GM13977 (cell line): ENCODE measurements at places on chromosomes 2 and 18.

- no peak for DNase-seq
Measured at GRCh38 chr18:2471523-2471922, 99.8 kb downstream of the METTL4 start.

DNA sequence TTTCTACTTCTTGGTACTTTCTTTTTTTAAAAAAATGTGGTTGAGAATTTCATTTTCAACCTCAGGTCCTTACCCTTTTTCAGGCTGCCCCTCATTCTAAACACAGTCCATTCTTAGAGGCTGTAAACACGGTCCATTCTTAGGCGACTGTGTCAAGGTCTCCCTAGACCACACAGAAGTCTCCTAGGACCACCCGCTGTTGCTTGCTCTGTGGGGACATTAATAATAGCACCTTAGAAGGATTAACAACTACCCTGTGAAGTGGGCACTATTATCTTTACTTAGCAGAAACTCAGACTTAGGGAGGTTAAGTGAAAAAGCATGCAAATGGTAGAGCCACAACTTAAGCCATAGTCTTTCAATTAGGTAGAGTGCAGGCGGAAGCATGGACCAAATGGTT is 91.7 kb downstream of the RBMS1 start:
- DNase-seq, result no peak

DNA sequence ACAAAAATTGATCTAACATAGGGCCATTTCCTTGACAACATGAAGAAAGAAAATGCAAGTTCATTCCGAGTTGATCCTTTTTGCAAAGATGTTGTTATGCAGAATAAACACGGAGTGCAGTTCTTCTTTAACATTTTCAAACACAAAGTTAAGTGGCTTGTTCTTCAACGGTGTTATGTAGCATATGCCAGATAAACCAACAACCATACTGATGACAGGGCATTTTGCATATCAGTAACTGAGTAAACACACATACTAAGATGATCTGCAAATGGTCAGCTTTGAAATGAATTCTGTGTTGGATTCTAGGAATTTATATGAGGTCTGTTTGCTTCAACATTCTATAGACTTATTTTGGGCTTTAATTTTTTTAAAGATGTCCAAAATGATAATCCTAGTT is 266.4 kb downstream of the GPD2 start:
- DNase-seq, result no peak

DNA sequence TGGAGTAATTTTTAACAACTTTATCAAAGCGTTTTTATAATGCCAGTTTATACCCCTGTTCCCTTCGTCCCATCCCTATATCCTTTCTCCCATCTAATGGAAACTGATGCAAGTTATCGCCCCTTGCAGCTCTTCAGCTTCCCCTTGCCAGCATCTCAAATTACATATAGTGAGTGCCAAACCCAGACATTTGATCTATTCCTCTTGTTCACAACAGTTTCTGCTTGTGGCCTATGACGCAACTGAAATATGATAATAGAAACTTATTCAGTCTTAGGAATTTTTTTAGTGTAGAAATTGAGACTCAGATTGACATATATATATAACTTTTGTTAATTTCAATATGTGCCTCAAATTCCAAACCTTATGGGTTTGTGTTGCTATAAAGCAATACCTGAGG is 562.2 kb upstream of the VWC2L start:
- no peak for DNase-seq

- DNase-seq, result no peak
Measured at GRCh38 chr2:172021955-172022354, 22.2 kb downstream of the METAP1D start.

DNA sequence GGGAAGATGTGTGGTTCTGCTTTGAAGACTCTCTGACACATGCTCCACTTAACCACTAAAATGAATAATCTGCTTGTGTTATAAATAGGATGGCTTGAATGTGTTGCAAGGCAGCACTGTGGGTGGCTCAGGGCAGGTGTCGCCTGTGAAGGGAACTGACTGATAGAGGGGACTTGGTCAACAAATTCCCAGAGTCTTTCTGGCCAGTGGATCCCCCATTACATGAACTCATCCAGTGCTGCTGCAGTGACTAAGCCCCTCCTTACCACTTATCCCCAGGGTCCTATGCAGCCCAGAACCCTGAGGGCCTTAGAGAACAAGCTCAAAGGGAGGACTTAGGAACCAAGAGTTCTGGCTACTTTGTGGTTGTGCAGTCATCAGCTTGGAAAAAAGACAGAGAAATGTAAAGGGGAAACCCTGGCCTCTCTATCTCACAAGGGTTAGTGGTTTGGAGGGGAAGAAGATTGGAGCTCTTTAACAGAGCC is 226.2 kb upstream of the TNP1 start:
- no peak for DNase-seq

DNA sequence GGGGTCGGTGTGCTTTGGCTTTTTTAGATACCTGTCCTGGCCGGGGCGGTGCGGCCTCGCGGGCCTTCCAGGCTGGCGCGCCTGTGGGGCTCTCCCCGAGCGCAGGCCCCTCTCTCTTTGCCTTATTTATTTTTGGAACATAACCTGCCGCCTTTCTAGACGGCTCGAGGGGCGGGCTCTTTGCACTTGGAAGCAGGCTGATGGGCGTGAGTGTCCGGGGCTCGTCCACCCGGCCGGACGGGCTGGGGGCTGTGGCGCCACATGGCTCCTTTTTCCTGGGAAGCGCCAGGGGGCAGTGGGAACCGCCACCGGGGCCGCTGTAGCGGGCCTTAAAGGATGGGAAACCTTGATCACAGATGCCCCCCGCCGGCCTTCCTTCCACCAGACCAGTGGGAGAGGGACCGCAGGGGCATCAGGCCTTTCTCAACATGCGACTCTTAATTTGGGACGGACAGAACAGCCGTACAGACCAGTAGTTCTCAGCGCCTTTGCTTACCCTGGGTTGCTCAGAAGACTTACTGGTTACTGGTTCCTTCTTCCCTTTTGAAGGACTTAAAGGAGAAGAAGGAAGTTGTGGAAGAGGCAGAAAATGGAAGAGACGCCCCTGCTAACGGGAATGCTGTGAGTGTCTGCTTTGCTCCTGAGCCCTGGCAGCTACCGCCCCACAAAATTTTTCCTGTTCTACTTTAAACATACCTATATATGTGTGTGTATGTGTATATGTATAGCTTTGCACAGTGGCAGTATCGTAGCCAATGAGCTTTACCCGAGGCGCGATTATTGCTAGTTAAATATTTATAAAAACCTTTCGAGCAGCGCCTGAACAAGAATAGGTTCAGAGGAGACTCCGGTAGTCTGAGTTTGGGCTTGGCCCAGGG is 2.7 kb downstream of the PTMA start:
- DNase-seq, result no peak

DNA sequence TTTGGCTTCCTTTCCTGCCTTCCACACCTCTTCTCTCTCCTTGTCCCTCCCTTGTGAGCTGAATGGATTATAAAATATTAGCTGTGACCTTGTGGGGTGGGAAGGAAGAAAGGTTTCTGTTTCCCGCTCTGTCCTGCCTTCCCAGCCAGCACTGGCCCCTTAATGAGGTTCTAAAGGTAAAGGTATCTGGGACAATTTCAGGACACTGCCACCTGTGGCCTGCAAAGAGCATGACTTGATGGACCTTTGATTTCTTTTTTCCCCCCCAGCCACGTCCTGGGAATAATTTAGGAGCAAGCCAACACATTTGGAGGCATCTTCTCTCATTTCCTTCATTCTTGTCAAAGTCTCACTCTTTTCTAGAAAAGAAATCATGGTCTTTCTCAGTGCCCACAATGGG is 246.7 kb upstream of the EPAS1 start:
- no peak for DNase-seq

- no peak for DNase-seq
Measured at GRCh38 chr2:132374551-132374950, 42.1 kb upstream of the GPR39 start.

- DNase-seq, result peak; percentile 7
Measured at GRCh38 chr2:46747297-46747818, 168.2 kb downstream of the MCFD2 start.

GRCh38 chr2:200077838-200078237 is 122.5 kb downstream of the MAIP1 start:
- DNase-seq, result no peak

DNA sequence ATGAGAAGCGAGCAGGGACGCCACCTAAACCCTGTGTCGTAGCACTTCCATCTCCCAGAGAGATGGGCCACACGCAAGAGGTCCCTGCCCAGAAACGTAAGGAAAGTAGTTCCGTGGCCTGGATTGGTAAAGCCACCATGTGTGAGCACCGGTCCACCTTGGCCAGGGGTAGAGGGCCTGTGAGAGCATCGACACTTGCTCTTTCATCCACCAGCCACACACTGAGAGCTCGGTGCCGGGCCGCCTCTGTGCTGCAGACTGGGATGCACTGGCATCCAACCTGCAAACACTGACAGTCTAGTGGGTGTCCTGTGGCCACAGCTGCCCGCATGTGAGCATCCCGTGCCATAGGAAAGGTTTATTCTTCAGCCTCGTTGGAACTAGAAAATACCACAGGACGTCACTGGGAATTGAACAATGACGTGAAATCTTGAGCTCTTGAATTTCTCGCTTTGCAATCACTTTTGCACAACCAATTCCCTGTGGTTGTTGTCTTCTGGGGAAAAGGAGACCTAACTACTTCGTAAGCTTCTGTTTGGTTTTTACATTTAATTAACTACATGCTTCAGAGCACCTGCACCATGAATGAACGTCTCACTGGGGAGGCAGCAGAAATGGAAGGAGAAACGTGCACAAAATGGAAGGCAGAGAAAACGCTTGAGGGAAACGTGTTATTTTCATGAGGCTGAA is 212.0 kb upstream of the RAB6C start:
- DNase-seq, result no peak

- DNase-seq, result no peak
Measured at GRCh38 chr2:8413589-8414135, 268.2 kb upstream of the ID2 start.

- no peak for DNase-seq
Measured at GRCh38 chr2:62794791-62795190, 89.3 kb downstream of the EHBP1 start.

DNA sequence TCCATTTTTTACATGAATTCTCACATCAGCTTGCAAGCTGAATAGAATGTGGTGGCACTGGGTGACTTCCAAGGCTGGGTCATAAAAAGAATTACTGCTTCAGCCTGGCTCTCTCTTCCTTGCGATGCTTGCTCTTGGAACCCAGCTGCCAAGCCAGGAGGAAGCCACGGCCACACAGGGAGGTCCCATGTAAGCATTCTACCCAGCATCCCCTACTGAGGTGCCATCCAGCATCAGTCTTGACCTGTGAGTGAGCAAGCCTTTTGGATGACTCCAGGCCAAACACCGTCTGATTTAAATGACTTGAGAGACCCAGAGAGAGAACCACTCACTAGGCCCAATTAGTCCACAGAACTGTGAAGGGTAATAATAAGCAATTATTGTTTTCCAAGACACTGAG is 750.3 kb upstream of the RAB6C start:
- no peak for DNase-seq

DNA sequence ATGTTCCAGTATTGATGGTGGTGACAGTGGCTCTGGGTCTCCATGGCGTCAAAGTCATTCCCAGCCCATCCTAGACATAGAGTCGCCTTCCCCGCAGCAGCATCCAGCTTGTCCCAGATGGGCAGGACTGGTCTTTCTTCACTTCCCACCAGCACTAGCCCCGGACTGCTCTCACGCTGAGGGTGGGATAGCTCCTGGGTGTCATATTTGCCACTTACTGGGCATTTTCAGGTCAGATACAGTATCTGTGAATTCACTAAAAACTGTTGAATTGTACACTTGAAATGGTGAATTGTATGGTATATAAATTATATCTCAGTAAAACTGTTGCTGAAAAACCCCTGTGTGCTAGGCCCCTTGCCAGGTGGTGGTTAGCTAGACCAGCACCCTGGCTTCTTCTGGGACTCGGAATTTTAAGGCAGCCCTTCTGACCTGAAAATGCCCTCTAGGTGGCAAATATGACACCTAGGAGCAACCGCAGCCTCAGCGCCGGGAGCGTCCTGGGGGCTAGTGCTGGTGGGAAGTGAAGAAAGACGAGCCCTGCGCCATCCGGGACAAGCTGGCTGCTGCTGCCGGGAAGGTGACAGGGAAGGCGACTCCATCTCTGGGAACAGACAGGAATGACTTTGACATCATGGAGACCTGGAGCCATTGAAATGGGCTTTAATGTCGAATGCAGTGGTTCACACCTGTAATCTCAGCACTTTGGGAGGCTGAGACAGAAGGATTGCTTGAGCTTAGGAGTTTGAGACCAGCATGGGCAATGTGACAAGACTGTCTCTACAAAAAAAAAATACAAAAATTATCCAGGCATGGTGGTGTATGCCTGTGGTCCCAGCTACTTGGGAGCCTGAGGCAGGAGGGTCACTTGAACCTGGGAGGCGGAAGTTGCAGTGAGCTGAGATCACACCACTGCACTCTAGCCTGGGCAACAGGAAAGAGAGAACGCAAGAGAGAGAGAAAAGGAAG is 56.2 kb downstream of the DDX1 start:
- DNase-seq, result no peak

DNA sequence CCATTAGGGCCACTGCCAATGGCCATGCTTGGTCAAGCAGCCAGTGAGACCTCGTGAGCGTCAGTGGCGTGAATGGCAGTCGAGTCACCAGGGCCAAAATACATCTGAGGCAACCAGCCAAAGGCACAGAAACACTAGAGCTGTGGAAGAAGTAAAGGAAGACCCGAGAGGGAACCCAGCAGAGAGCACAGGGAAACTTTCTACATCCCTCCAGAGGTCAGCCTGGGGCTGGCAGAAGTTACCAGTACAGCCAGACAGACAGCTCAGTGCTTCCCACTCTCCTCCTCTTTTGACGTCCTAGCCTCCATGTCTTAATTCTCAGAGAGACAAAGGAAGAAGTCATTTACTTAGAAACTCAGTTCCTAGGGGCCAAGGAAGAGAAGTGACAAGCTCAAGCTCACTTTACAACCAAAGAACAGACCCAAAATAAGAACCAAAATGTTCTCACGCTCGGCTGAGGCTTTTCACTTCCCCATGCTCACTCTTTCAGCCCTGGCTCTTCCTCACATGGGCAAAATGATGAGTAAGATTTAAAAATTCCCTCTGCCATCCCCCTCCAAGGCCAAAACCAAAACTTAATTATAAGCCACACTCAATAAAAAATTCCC is 8.7 kb downstream of the CYRIA start:
- peak; percentile 57 for DNase-seq

DNA sequence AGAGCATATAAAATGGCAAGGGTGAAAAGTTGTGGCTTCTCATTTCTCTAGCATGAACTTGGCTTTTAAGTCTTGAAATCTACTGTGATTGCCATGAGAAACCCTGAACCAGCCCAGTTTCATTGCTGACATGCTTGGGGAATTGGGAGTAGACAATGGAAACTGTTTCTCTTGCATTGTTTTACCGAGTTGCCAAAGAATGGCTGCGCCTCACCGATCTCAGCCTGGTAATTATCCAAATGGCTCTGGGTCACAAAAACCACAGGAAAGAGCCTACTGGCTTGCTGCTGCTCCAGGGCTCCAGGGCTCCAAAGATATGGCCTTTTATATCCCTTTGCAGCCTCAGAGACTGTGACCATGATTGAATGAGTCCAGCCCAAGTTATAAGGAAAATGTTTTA is 310.4 kb upstream of the NT5C1B start:
- DNase-seq, result no peak

GRCh38 chr2:133568598-133568997 is 335 bp upstream of the NCKAP5 start:
- no peak for DNase-seq

- DNase-seq, result no peak
Measured at GRCh38 chr2:29332540-29332939, 217.3 kb downstream of the CLIP4 start.

- no peak for DNase-seq
Measured at GRCh38 chr2:144370937-144371584, 148.9 kb downstream of the ZEB2 start.

- DNase-seq, result no peak
Measured at GRCh38 chr2:108404784-108405397, 27.1 kb downstream of the SULT1C4 start.
